ENCODE measurements at places on chromosomes 7 and 10.
A peak's percentile ranks its signal among the peaks of the same experiment; 100 is the strongest.

GRCh38 chr7:28078036-28078901, 102.3 kb downstream of the JAZF1 start:
- peak; percentile 56 for DNase-seq

GRCh38 chr7:107319724-107320228, 150.1 kb upstream of the GPR22 start:
- DNase-seq = no peak

GRCh38 chr10:49572594-49573114, 33.7 kb upstream of the ERCC6 start:
- no peak for DNase-seq

GRCh38 chr7:131096267-131096927, 231.3 kb upstream of the MKLN1 start:
- DNase-seq = no peak

DNA sequence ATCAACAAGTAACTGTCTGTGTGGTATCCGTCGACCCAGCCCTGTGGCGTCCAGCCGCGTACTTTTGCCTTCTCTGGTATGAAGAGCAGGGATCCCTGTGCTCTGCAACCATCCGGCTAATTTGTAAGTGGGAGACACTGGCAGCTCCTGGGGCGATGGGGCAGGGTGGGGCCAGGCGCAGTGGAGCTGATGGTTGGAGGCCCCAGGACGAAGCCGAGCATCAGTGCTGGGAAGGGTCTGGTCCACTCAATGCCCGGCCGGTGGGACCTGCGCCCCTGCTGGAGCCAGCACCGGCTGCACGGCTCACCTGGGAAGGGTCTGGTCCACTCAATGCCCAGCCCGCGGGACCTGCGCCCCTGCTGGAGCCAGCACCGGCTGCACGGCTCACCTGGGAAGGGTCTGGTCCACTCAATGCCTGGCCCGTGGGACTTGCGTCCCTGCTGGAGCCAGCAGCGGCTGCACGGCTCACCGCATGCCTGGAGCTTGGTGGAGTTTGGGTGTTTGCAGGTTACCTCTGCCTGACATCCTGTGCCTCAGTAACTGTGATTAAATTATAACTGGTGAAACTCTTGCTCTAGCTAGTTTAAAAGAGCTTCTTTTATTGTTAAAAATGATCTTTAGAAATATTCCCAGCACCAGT, 96.1 kb downstream of the NKX6-2 start:
- DNase-seq = no peak

GRCh38 chr7:81819861-81820260, 50.0 kb upstream of the HGF start:
- no peak for DNase-seq

GRCh38 chr7:155885167-155886155, 73.2 kb upstream of the SHH start:
- DNase-seq = peak; percentile 38

DNA sequence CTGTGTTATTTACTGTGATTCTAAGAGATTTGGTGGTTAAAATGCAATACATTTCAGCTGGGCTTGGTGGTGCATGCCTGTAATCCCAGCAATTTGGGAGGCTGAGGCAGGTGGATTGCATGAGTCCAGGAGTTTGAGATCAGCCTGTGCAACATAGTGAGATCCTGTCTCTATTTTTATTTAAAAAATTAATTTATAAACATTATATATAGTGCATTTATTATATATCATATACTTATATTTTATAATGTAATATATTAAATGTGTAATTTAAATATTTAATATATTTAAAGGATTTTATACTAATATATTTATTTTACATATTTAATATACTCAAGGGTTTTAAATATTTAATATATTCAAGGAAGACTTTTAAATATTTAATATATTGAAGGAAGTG, 402.8 kb upstream of the PCDH15 start:
- no peak for DNase-seq

DNA sequence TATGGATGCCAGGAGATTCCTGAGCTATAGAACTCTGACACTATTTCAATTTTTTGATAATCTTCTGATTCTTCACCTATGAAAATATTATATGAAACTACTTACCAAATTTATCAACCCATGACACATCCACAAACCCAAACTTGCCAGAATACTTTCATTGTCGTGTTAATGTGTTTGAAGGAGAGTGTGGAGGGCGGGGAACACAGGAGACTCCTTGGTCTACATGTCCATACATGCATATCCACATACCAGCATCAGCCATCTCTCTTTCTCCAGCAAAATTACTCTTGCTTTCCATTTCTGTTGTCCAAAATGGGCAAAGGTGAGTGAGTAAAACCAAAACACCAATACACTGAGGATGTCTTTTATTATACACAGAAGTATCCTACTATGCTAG, 23.5 kb upstream of the BPGM start:
- DNase-seq = no peak

DNA sequence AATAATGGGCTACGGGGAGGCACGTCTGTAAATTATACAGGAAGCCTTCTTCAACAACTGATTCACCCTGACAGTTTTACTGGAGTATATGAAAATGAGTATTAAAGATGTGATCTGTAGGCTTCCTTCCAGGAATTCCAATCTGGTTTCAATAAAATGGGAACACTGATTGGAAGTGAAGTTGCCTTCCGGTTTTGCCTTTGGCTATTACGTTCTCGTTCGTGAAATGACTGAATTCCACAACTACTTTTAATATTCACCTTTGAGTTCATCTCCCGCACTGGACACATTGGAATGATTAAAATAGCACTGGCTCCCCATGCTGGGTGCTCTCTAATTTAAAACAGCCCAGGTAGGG, 350.1 kb upstream of the MKI67 start:
- peak; percentile 21 for DNase-seq

DNA sequence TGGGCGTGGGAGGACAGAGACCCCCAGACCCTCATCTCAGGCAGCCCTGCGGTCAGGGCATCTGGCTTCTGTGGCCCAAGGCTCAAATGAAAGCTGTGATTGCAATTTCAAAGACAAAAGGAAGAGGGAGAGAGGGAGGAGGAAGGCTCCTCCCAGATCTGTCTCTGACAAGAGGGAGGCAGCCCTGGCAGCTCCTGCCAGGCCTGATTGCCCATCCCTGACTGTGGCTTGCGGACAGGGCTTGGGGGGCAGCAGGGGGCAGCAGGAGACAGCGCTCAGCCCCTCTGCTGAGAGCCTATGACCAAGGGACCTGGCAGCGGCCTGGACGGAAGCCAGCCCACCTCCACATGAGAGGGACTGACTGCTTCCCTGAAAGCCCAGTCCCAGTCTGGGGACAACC, 91.8 kb downstream of the PTPRN2 start:
- DNase-seq = no peak

DNA sequence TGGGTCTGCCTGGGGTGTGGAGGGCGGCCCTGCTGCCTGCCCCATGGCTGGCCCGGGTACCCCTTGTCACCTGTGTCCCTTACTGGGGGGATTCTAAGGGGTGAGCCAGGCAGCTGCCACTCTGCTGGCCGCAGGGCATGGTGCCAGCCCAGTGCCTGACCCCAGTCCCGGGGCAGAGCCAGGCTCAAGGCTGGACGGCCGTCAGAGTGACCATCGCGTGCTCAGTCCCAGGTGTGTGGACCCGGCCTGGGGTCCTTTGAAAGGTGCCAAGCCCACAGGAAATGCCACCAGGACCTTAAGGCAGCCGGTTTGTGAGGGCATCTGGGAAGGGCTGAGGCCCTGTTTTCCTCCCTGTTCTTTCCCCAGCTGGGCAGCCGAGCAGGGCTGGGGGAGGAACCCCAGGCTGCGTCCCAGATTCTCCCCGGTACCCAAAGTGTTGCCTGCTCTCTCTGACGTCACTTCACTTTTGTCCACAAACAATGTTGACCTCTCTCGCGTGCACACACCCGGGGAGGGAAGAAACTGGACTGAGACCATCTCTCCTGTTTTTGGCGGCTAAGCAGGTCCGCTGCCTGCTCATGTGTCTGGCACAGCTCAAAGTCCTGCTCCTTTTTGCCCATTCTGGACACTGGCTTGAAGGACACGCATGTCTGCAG, 37.6 kb downstream of the PAPOLB start:
- no peak for DNase-seq

DNA sequence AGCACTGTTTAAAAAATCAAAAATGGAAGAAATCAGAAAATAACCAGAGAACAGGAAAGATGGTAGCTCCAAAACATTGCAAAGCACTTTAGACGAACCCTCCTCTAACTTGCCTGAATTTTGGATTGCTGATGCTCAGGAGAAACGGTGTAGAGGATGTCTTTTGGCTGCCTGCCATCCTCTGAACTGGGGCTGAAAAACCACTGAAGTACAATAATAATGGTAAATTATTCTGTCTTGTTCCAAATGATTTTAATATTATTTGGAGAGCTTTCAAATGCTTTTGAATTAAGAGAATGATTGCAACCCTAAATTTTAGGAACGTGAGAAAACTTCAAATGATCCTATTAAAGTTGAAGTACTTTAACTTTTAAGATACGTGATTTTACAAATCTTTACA, 167.3 kb upstream of the SLC13A1 start:
- DNase-seq = no peak

DNA sequence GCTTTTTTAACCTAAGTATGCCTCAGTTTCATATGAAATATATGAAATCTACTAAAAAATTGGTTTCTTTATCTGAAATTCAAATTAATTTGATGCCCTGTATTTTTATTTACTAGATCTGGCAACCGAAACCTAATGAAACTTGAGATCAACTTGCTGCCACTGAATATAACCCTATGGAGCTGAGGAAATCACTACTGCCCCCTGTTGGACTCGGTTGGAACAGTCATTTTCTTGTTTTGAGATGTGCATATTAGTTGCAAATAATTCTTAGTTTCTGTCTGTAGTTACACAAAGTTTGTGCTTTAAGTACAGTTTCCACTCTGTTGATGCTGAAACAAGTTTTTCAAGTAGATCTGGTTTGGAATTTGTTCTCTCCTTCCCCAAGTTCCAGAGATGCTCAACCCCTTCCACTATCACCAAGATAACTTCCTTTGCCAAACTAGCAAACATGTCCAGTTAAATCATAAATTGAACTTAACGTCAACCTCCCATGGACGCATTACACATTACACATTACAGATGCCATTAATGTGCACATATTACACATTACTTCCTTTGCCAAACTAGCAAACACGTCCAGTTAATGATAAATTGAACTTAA, 22.2 kb upstream of the EXOC4 start:
- peak; percentile 50 for DNase-seq

DNA sequence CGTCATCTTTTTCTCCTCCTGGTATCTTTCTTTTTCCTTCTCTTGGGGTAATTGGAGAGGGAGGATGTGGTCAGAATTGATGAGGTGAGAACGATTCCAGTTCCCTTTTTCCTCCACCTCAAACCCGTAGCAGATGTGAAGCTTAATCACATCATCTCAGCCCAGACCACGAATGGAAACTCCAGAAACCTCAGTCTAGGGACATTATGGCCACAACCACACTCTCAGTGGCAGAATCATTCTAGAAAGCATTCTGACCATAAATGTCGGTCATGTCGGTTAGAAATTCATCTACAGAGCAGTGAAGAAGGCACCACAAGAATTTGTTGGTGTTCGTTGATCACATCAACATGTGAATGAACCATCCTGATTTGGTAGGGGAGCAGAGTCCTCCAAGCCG, 78.7 kb downstream of the GATA3 start:
- no peak for DNase-seq

DNA sequence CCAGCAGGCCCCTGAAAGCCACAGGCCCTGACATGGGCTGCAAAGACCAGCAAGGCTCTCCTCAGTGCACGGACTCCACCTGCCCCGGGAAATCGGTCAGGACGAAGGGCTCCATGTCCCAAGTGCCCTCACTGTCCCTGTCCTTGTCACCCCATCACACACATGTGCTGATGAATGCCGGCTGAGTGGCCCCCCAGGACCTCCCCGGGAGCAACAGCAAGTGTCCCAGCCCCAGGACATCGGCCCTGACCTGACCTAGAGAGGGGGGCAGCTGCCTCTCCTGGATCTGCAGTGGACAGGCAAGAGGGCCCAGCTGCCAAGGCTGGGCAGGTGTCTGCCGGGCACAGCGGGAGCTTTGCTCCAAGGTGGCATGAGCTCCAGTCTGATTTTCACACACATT, 49.8 kb downstream of the STK32C start:
- no peak for DNase-seq

- no peak for DNase-seq
These were observed 34.0 kb downstream of the PNLIPRP3 start for GRCh38 chr10:116461680-116462079.

GRCh38 chr10:86569335-86569734, 47.7 kb upstream of the WAPL start:
- DNase-seq = no peak

DNA sequence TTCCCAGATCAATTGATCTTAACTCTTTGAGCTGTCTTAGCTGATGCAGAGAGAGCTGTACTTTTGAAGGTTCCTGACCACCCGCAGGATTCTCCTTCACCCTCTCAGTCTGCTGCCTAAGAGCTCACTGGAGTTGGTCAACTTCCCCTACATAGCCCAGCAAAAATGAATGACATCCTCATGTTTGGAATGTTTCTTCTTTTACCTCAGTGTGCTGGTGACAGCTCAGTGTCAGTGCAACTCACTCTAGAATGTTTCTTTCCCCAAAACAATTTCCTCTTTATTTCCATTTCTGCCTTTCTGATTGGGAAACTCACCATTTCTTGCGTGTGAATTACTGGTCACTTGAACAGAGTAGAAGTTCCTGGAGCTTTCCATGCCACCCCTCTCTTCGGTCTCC, 48.7 kb downstream of the LSMEM1 start:
- DNase-seq = peak; percentile 18

GRCh38 chr7:81687062-81687461, 82.8 kb downstream of the HGF start:
- no peak for DNase-seq

DNA sequence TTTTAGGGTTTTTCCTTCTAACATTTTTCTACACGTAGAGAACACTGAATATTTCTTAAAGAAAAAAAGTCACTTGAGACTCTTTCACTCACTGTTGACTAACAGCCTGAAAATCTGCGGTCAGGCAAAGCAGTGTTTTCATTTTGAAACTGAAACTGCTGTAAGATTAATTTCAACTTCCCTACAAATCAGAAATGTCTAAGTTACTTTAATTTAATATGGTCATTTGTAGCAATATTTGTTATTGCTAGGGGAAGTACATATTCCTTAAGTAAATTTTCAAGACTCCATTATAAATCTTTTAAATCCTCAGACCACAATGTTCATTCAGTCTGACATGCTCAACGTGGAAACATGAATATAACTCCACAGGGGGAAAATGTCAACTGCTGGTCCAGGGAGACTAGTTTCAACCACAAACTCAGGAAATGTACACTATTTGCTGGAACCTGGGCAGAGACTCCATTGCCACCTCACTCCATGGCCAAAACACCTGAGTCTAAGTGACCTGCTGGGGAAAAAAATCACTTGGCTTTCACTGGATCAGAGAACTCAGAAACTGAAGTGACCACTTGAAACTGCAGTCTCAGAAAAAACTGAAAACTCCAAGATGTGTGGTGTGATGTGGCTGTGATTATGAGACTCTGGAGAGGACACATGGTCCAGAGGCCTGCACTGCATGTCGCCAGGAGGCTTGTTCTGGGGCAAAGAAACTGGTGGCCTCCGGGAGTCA, 161.2 kb downstream of the TAX1BP1 start:
- peak; percentile 69 for DNase-seq

DNA sequence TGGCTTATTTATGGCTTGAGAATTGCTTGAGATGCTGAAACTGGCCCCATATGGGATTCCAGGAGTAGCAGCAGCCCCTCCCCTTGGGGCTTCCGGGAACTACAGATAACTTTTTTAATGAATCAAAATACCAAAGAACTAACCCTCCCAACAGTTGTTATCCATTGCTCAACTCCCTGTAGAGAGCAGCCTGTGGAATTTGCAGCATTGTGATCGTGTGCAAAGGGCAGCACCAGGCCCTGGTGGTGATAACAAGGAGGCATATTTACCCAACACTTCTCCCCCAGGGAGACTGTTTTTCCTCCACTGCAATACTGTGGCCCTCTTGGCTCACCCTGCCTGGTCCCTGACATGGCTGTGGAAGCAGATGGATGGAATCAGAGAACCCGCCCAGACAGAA, 196.2 kb downstream of the PLXNA4 start:
- peak; percentile 63 for DNase-seq
